Mesenteric fat pad (tissue), 1 donor: ENCODE measurements at places on chromosomes 7 and 10. TPM values are rescaled to one million over a fixed set of nuclear protein-coding genes. Genes with fewer than 3 reads are reported as not detected.

The TAS2R60 gene
- 0.35 TPM for total RNA-seq

GRCh38 chr7:70416986-70417655 is 714.8 kb upstream of the GALNT17 start:
- DNase-seq, result no peak

DNA sequence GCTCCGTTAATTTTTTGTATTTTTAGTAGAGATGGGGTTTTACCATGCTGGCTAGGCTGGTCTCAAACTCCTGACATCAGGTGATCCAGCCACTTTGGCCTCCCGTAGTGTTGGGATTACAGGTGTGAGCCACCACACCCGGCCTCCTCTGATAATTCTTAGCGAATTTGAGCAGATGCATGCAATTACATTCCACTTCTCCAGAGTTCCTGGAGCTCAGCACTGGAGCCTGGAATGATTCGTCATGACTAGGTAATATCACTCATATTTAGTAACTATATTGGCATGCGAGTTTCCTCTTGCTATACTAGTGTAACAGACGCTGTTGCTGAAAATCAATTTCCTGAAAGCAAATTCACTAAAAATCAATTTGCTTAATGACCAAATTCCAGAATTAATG is 86.8 kb downstream of the MKX start:
- no peak for DNase-seq

The SCIN gene
- 3.9 TPM for total RNA-seq

The MYH16 gene
- not detected for total RNA-seq

GRCh38 chr10:62374862-62375710 is 917 bp downstream of the ZNF365 start:
- no peak for DNase-seq

DNA sequence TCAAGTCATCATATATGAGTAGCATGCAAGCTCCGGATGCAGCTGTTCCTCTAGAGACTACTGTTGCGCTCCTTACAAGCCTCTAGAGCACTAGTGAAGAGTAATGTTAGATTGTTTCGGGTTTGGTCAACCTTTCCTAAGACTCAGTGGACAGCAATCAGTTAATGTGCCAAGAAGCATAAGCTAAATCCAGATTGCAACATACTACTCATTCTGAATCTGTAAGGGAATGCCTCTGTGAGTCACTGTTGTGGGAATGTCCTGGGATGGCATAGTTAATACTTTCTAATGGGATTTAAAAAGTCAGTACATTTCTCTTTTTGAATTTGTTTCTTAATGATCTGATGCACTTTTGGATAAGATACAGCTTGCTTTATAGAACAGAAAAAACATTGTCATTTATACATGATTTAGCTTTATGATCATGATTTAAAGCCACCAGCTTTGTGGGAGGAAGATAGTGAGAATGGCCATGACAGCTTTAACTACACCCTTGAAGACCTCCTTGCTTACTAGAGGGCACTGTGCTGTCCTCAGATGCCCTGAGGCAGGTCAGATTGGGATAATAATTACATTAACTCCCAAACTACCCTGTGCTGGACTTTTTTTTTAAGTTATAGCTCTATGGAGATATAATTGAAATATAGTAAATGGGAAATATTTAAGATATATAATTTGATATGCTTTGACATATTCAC is 138.4 kb downstream of the SDK1 start:
- no peak for DNase-seq

DNA sequence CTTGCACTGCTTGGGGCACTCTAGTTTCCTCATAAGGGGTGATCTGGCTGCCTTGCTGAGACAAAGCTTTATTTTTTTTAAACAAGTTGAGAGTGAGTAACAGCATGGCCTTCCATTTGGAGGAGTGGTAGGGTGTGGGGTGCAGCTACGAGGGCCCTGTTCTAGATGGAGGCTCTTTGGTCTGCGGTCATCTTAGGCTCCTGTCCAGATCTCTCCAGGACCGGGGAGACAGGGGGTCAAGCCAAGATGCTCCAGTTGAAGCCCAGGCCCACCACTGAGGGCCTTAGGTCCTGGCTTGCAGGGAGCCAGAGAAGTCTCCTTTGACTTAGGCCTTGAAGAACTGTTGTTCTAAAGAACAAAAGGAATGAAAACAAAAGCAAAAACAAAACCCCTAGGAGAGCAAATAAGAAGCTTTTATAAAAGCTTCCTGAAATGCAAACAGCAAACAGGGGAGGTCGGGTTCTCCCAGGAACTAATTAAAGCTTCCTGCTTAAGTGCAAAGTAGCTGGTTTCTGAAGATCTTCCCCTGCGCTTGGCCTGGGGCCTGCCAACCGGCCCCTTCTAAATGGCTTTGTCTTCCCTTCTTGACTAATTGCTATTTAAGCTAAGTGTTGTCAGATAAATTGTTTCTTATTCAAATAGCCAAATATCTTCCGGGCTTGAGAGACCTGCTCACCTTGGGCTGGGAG is 259.2 kb downstream of the GLRX3 start:
- no peak for DNase-seq

GRCh38 chr10:49131507-49132361 is 2.1 kb downstream of the FAM170B start:
- DNase-seq, result no peak

- DNase-seq, result no peak
Observed at GRCh38 chr7:65222655-65223054, 151.0 kb upstream of the ZNF92 start.

DNA sequence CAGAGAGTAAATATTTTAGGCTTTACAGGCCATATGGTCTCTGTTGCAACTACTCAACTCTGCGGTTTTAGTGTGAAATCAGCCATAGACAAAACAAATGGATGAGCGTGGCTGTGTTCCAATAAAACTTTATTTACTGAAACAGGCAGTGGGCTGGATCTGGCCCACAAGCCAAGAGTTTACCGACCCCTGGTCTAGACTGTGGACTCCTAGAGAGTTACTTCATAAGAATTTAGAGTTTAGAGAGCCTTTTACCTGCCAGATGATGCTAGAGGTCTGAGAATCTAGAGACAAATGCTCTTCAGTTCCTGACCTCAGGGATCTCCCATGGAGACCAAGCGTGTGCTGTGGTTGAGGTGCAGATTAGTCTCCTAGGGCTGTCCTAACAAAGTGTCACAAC is 174.8 kb downstream of the PTEN start:
- DNase-seq, result no peak

The KIF11 gene
- total RNA-seq, result 0.29 TPM

- no peak for DNase-seq
Observed at GRCh38 chr7:91164506-91164905, 99.7 kb upstream of the FZD1 start.

The ZNF503 gene
- 16.8 TPM for total RNA-seq

DNA sequence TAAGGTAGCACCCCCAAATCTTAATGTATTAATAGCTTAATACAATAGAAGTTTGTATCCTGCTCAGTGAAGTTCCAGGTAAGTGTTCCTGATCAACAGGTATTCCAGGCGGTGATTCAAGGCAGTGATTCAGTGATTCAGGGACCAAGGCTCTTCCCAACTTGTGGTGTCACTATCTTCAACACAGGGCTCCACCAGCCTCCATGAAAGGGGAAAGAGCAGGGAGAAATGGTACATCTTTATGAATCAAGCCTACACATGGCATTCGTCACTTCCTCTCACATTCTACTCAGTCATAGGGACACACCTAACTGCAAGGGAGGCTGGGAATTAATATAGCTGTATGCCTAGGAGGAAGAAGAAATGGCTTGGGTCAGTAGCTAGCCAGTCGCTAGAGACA is 5.1 kb downstream of the GOLGA7B start:
- no peak for DNase-seq

The CALHM1 gene
- total RNA-seq, result not detected

The MKI67 gene
- 0.39 TPM for total RNA-seq

- no peak for DNase-seq
Observed at GRCh38 chr7:141567432-141567831, 16.2 kb downstream of the AGK start.

- no peak for DNase-seq
Observed at GRCh38 chr7:118183428-118183785, 557 bp upstream of the LSM8 start.

The CPA2 gene
- 2.2 TPM for total RNA-seq

GRCh38 chr7:13949445-13949844 is 40.0 kb downstream of the ETV1 start:
- no peak for DNase-seq

DNA sequence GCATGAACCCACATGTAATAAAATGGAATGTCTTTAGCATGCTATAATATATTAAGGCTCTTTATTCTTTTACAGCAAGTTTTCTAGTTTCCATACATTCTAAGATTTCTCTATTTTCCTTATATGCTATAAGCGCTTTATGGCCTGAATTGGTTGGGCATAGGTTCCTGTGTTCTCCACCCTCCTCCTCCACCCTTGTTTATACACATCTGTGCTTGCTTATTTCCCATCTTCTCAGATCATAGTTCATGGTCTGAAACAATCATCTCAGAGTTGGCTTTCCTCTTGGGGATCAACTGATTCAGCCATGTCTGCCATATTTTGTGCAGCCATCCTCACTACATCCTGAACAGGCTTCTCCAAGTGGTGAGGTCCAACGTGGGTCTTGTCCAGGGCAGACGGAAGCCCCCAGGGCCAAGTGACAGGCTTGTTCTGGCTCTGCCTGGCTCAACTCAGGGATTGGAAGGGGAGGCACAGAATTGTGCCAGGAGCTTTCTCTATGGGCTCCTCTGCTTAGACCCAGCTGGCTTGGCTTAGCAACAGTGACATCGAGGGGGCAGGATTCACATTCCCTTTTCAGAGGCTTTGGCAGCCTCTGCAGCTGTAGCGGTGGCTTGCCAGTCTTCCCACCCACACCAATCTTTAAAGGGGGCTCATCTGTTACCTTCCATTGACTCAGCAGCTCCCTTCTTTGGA is 327.3 kb downstream of the PTEN start:
- no peak for DNase-seq

- no peak for DNase-seq
Observed at GRCh38 chr7:28076423-28077200, 104.0 kb downstream of the JAZF1 start.

The HOXA10 gene
- total RNA-seq, result 19.7 TPM

DNA sequence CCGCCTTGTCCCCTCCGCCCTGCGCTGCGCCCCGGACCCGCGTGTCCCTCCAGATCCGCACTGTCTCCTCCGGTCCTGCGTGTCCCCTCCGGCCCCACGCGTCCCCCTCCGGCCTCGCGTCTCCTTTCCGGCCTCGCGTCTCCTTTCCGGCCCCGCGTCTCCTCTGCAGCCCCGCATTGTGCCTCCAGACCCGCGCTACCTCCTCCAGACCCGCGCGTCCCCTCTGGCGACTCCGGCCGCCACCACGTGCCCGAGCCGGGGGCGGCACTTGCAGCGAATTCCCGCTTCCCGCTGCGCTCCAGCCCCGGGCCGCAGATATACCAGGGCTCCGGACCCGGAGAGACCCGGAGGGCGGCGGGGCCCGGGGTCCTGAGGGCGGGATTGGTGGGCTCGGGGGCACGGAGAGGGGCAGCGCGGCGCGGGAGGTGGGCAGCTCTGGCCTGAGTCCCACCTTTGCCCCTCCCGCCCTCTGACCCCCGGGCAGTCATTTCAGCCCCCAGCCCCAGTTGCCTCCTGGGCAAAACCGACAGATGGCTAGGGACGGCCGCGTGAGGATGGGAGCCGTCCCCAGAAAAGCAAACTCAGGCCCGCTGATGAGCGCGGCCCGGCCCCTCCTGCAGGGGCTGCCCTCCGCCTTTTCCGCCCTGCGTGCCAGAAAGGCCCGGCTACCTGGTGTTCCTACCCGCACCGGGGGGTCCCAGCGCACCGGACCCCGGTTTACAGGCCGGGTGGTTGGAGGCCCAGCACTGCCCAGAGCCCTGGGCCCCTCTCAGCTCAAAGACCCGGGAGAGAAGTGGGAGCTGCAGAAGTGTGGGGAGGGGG is 56.5 kb downstream of the RBM17 start:
- DNase-seq, result no peak

The MEPCE gene
- total RNA-seq, result 25.9 TPM

DNA sequence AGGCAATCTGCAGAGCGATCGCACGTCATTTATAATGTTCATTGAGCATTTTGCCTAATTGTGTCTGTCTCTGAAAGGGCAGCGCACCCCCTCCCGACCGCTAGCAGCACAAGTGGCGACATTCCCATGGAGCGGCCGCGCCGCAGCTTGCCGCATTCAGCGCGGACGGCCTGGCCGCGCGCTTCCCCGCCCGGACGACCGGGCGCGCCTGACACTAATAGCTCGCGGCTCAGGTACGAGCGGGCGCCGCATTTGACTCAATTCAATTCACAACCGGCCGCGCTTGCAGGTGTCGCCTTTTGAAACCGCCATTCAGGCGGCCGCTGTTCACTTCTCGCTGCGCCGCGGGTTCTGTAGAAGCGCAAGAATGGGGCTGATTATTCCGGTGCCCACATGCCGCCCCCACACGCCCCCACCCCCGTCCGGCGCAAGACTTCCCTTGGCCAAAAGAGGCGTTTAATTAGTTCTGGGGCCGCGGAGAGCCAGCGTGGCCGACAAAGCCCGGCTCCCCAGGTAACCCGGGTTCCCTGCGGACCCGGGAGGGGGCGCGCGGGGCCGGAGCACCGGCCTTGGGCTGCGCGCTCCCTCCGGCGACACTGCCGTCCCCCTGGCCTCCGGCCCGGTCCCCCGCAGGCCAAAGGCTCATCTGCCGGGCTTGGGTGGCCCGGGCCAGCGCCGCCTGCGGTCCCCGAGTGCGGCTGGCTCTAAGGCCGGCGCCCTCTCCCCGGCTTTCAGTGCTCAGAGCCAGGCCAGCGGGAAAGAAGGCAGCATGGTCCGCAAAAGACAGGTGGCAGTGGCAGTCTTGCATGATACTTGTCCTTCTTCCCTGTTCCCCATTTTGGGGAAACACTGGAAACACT is 18.7 kb upstream of the PTF1A start:
- no peak for DNase-seq

DNA sequence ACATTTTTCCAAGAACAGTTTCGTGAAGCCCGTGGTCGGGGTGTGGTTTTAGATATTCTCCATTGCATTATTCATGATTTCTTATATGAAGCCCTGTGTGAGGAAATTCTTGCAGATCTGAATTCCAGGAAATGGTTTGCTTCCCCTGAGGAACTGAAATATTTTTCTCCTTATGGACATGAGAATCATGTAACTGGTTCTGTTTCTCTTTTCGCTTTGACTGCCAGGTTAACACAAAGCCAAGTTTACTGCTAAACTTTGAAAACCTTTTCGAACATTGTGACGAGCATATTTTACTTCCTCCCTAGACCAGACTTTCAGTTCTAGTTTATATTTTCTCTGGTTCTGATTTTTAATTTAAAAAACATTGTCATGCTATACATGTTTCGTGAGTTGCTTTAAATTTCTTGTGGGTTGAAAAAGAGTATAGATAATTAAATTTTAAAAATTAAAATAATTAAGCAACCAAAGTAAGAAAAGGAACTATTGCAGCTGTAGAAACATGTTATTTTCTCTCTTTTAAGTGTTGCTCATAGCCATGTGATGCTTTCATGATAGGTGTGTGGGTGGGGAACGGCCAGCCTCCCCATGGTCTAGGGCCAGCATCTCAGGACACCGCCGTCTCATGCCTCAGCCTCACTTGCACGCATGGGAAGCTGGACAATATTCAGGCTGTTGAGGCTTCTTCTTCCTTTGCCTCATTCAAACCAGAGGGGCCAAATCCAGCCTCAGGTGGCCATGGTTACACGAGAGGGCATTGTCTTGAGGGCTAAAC is 97.1 kb downstream of the CREB5 start:
- DNase-seq, result no peak

The GRM3 gene
- not detected for total RNA-seq

GRCh38 chr10:29878492-29878891 is 180.9 kb downstream of the JCAD start:
- no peak for DNase-seq

GRCh38 chr10:58951746-58952145 is 224.7 kb upstream of the PHYHIPL start:
- DNase-seq, result no peak
